ENCODE measurements at places on chromosomes 7 and 10. TPM values are rescaled to one million over a fixed set of nuclear protein-coding genes. Genes with fewer than 3 reads are reported as not detected.
A peak's percentile ranks its signal among the peaks of the same experiment; 100 is the strongest.

The HMX3 gene
- total RNA-seq, result 0.35 TPM

DNA sequence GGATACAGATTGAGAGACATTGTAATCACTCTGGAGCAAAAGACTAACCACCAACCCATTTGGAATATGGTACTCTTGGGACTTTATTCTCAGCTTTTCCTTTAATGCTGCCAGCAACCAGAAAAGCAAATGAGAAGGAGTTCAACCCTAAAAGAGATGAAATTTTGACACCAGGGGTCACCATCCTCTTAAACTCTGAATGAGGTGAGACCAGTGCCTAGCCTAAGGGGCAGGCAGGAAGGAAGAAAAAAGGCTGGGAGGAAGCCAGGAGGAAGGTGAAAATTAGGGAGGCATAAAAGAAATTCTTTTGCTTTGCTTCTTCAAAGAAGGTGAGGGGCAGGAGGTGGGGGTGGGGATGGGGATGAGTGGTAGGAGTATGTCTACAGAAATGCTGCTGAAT lies 135.8 kb downstream of the JAZF1 start:
- no peak for DNase-seq

The HOXA7 gene
- total RNA-seq, result 24.4 TPM

The SPDYE1 gene
- not detected for total RNA-seq

DNA sequence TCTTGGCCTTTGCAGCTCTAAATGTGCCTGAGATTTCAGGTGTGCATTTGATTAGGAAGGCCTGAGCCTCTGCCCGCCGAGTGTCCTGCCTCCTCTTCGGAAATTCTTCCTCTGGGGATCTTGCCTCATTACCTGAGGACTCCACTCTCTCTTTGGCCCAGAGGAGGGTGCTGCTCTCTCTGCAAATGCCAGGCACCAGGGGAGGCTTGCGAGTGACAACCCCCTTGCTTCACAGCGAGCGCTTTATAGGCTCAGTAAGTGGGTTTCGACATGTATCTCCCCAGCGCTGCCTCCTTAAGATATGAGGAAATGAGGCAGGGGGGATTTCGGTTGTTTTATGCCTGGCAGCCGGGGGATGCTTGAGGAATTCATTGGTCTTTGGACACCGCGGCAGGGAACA lies 423.9 kb downstream of the GLRX3 start:
- no peak for DNase-seq

The NRCAM gene
- total RNA-seq, result 1.1 TPM

- DNase-seq, result no peak
Measured at GRCh38 chr7:40329601-40330153, 194.9 kb downstream of the SUGCT start.

The TUBAL3 gene
- total RNA-seq, result 39.6 TPM

DNA sequence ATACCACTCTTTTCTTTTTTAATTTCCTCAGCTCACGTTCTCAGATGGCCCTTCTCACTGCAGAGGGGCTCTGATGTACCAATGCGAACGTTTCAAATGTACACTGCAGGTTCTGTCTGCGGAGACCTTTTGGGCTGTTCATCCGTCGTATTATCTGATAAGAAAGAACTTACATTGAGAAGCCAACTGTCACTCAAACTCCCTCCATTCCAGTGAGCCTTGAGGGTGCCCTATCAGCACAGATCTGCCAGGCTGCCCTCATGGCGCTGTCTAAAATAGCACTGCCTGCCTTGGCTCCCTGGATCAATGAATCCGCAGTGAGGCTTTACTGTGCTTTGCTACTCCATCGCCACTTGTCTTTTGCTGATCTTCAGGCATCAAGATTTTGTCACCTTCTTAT lies 61.8 kb downstream of the ARL5B start:
- no peak for DNase-seq

DNA sequence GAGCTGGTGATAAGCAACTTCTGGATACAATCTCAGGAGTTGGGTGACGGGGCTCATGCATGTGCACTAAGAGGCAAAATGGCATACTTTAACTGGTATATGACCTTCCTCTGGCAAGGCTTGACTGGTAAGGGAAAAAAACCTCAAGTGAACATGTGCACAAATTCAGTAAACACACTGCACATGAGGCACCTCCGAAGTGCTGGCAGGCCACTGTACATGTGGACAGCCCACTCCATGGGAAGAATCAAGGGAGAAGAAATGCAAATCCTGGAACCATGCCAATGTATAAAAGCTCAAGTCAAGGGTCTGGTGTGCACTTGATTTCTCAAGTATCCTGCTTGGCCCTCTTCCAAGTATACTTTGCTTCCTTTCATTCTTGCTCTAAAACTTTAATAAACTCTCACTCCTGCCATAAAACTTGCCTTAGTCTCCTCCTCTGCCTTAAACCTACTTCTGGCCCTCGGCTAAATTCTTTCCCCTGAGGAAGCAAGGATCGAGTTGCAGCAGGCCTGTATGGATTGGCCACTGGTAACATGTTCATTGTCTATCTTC lies 167.2 kb downstream of the RAMP3 start:
- no peak for DNase-seq

GRCh38 chr7:145737617-145738016 lies 379.0 kb upstream of the CNTNAP2 start:
- no peak for DNase-seq

- no peak for DNase-seq
Measured at GRCh38 chr7:20558963-20559716, 56.3 kb upstream of the ABCB5 start.

DNA sequence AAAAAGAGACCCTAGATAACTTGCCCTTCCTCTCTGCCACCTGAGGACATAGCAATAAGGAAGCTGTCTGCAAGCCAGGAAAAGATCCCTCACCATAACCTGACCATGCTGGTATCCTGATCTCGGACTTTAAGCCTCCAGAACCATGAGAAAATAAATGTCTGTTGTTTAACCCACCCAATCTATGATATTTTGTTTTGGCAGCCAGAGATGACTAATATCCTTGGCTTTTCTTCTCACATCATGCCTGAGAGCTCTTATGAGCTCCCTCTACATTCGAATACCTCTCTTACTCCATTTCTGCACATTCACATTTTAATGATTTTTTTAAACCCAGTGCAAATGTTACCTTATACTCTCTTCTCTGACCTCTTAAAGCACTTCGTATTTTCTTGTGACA lies 214.0 kb upstream of the CHRM2 start:
- DNase-seq, result no peak

DNA sequence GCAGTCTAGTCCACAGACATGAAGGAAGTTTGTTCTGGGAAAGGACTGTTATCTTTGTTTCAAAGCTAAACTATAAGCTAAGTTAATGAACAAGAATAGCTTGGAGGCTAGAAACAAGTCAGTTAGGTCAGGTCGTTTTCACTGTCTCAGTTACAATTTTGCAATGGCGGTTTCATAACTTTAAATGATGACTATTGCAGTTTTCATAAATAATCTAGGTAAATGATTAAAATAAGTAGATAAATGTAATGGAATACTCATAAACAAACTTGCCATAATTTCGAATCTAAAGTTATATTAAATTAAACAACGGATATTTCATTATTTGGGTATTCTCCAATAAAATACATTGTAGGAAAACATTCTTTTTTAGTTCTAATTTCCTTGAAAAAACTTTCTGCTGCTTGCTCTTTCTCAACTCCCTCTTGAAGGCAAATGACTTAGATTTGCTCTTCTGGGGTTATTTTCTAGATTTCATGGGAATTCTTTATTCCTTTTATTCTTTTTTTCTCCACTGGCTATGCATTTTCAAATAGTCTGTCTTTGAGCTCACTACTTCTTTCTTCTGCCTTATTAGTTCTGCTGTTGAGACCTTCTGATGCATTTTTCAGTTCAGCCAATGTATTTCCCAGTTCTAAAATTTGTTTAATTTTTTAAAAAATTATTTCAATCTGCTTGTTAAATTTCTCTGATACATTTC lies 103.8 kb upstream of the APBB1IP start:
- DNase-seq, result no peak

DNA sequence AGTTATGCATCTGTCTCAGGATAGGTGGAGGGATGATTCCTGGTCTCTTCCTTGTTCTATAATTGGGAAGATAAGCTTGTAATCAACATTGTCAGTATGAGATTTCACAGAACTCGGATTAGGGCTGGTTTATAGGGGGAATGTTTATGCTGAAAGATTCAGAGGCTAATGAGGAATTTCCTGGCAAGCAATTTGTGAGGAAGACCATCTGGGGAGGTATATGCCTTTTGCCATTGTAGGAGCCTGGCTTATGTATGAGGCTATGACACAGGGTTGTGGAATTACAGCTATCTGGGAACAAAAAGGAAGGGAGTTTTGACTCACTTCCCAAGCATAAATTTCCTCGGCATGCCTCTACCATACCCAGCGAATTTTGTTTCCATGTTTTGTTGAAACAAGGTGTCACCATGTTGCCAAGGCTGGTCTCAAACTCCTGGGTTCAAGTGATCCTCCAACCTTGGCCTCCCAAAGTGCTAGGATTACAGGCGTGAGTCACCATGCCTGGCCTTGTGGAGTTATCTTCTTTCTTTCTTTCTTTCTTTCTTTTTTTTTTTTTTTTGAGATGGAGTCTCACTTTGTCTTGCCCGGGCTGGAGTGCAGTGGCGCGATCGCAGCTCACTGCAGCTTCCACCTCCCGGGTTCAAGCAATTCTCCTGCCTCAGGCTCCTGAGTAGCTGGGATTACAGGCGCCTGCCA lies 1.6 kb upstream of the COPS6 start:
- DNase-seq, result no peak

DNA sequence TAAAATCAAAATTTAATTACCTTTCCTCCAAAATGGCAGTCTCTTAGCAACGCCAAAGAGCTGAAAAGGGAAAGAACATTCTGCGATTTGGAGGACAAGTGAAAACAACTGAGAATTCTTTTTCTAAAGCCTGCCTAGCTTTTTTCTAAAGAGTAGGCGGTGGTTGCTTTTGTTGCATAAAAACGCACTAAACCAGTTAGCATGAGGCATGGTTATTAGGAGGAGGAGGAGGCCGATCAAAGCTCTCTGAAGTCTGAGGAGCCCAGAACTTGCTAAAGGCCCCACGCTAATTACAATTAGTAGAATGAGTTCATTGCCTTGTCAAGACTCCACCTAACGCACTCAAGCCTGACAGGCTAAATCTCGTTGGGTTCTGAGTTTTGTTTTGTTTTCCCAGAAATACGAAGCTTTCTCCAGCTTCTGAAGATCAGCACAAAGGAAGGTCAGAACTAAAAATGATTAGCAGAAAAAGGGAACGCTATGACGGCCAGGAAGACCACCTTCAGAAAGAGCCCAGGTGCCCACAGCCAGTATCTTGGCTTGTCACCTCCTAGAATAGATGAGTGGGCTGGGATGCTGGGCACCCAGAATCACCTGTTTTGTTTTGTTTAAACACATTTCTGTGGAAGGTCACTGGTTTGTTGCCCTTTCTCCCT lies 72.0 kb downstream of the FGFR2 start:
- DNase-seq, result no peak

GRCh38 chr10:61081301-61081700 lies 137.3 kb upstream of the RHOBTB1 start:
- DNase-seq, result no peak

The RAB19 gene
- total RNA-seq, result 18.8 TPM

DNA sequence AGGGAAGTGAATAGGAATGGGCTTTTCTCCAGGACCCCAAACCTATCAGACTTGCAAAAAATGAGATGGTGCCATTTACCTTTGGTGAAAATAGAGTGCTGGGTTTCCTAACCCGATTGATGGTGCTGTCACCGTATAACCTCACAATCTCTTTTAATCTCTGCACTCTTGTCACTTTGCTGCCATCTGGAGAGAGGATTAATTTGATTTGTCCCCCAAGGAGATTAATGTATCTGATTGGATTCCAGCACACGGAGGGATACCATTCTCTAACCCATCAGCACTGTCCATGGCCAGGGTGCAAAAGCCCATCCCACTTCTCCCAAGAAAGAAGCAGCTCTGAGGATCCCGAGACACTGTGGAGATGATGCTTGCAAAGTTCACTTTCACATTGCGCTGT lies 86.3 kb upstream of the NFE2L3 start:
- no peak for DNase-seq

GRCh38 chr10:4271193-4271592 lies 486.2 kb upstream of the KLF6 start:
- no peak for DNase-seq

- DNase-seq, result no peak
Measured at GRCh38 chr7:120402079-120402767, 129.2 kb downstream of the KCND2 start.

DNA sequence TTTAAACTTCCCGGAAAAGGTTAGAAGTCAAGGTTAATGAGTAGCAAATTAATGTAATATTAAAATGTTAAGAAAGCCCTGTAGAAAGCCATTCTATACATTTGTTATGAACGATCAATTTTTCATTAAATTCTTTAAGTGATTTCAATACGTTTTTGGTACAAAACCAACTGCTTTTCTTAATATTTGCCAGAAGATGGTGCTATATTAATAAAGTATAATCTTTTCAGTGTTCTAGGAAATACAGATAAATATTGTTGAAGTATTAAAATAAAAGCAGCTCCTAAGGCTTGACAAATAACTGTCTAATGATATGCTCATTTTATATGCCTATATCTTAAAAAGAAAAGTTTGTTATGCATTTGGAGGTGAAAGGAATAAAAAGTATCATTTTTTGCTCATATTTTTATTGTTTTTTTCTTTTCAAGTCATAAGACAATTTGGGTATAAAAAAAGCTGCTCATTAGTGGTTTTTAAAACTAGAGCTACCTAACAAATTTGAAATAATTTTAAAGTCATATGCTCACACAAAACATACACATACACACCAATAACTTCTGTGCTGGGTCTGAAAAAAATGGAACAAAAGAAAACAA lies 130.3 kb upstream of the POT1 start:
- no peak for DNase-seq

- DNase-seq, result peak; percentile 89
Measured at GRCh38 chr7:27172823-27173510, 1.2 kb downstream of the HOXA10 start.

GRCh38 chr7:121871188-121871587 lies 1.8 kb upstream of the PTPRZ1 start:
- DNase-seq, result no peak

The PDZD7 gene
- total RNA-seq, result 0.42 TPM

The XPNPEP1 gene
- 127 TPM for total RNA-seq

- DNase-seq, result no peak
Measured at GRCh38 chr10:62626817-62627216, 177.7 kb upstream of the ADO start.

DNA sequence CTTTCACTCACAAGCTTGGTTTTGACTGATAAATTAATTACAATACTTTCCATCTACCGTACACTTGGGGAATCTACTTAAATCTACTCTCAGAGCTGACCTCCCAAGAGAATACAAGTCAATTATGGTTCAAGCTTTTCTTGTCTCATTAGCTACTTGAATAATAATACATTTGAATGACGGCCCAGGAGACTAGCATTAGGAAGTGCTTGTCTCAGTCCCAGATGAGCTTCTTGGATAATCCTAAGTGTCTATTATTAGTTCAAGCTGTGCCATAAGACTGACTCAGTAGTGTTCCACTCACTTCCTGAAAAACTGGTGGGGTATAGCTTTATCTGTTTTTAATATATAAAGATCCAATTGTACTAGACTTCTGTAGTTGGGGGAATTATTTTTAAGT lies 100.2 kb downstream of the GNAT3 start:
- no peak for DNase-seq

The GPR141 gene
- total RNA-seq, result 0.58 TPM

Measured in colonic mucosa (tissue), 4 donors.